ENCODE measurements at places on chromosomes 1 and 21.

DNA sequence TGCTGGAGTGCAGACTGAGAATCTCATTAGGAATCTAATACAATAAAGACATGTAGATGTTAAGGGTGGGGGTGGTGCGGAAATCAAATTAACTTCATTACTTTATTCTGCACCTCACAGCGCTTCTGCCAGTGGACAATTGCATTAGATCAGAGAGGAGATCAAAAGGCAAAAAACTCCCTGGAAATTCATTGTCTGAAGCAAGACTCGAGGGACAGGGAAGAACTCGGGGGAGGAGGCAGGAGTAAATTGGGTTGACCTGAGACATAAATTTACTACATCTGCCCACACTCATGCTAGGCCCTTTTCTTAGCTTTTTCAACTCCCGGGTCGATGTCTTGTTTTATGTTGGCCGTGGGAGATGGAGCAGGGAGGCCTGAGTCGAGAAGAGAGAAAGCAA lies 315.4 kb downstream of the SPATA17 start:
- DNase-seq = no peak

- no peak for DNase-seq
Measured at GRCh38 chr1:26535201-26535600, 5.6 kb downstream of the RPS6KA1 start.

- DNase-seq = no peak
Measured at GRCh38 chr1:19397217-19397945, 85.3 kb downstream of the SLC66A1 start.

- no peak for DNase-seq
Measured at GRCh38 chr1:226625326-226625725, 76.8 kb downstream of the STUM start.

GRCh38 chr1:18882486-18882885 lies 19.9 kb downstream of the ALDH4A1 start:
- DNase-seq = no peak

DNA sequence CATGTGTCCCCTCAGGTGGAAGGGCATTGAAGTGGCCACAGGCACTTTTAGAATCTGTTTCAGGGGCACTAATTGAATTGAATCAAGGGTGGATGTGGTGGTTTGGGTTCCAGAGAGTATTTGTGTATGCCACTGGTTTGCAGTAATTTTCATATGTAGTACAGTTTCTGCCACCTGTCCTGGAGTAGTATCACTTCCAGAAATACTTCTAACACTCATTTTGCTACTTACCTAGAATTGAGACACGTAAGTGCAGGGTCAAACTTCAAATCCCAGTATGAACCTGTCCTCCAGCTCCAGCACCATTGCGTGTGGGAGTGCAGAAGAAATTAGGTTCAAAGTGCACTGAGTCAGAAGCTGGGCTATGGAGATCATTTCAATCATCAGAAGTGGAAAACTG lies 26.8 kb downstream of the RSPH1 start:
- no peak for DNase-seq

DNA sequence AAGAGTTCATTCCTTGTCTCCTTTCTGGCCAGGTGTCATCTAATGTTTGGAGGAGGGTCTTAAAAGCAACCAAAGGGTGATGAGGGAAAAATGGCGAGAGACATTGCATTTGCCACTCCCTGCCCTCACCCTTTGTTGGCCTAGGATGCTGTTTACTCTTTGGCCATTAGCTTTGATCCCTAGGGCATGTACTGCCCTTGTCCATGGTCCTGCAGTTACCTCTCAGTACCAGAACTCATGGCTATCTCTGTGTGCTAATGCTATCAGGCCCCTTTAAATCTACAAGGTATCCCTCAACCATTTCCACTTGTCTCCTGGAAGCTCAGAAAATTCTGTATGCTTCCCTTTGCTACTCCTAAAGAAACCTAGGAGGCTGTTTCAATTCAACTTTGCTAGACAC lies 424.8 kb upstream of the PLXNA2 start:
- DNase-seq = no peak

DNA sequence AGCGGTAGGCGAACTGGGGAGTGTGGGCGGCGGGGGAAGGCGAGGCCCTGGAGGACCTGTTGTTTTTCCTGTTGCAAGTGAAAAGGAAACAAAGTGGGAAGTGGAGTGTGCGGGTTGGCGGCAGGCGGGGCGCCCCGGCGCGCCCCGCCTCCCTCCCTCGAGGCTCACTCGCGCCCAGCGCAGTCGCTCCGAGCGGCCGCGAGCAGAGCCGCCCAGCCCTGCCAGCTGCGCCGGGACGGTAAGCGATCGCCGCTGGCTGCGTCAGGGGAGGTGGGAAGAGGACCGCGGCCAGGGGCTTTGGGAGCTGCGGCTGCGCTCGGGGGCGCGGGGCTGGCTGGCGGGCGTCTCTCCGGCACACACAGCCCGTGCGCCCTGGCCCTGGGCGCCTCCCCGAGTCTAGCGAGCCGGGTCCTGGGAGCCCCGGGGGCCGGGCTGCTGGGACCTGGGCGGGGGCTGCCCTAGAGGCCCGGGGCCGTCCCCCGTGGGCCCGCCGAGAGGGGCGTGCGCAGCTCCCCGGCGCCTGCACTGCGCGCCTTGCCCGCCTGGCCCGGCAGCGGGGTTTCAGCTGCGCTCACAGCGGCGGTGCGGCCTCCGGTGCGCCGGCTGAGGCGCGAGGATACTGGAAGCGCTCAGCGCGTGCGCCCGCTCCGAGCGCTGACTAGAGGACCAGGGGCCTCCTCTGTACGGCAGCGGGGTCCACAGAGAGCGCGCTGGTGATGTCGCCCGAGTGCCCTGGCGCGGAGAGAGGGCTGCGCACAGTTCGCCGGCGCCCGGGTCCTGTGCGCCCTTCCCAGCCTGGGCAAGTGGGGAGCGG lies at the start of gene PIK3CD:
PIK3CD (plus strand) TSS at position 167 of the 814 bp plus-strand sequence. CDS start 58,725 bp downstream, outside the sequence.
- DNase-seq = no peak

DNA sequence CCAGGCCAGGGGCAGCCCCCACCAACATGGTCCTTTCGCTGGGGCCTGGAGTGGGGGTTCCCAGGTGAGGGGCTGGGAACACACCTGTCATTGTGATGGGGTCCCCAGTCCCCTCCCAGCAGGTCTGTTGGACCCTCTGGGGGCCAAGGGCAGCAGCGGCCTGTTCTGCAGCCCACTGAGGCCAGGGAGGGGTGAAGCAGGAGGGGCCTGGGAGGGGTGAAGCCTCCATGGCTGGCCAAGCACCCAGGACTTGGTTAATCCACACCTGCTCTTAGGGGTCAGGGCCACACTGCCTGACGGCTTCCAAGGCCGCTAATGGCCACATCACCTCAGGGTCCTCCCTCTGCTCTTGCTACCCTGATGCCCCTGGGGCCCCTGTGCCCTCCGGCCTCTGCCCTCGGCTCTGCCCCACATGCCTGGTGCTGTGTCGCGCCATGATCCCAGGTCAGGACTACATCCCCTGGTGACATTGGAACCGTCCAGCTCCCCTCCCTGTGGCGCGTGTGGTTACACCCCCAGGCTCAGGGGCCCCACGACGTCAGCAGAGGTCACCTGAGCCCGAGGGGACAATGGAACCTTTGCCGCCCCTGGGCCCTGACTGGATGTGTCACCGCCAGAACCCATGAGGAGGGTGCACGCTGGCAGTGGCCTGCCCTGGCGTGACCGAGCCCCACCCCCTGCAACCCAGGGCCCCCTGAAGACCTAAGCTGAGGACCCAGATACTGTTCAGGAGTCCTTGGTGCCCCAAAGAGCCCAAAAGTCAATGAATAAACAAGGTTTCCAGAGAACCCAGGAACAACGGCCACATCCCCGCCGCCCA lies 7.0 kb downstream of the TNFRSF18 start:
- no peak for DNase-seq

GRCh38 chr1:184158896-184159681 lies 107.6 kb downstream of the TSEN15 start:
- DNase-seq = no peak

DNA sequence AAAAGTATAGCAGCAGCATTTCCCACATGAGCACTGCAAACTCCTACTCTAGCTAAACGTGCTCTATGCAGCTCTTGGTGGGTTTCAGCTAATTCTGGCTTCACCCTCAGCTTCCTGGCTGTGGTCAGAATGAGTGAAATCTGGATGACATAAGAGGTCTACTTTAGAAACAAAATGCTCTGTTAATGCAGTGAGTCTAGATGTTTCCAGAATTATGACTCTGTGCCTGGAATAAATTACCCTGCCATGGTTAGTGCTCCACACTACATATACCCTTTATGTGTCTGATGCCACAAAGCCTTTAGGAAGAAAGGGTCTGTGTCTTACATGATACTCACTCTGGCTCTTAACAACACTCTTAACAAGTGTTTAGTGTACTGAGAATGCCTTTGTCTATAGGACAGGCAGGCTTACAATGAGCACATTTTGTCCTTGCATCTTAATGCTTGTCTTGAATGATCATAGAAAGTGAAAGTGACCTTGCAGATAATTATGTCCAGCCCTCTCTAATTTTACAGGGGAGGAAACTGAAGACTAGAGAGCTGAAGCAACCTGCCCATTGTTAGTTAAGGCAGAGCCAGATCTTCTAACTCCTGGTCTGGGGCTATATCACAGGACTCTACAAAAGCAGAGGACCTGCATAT lies 9.2 kb downstream of the S100A10 start:
- no peak for DNase-seq

- DNase-seq = no peak
Measured at GRCh38 chr1:198883184-198883583, 244.3 kb downstream of the PTPRC start.

DNA sequence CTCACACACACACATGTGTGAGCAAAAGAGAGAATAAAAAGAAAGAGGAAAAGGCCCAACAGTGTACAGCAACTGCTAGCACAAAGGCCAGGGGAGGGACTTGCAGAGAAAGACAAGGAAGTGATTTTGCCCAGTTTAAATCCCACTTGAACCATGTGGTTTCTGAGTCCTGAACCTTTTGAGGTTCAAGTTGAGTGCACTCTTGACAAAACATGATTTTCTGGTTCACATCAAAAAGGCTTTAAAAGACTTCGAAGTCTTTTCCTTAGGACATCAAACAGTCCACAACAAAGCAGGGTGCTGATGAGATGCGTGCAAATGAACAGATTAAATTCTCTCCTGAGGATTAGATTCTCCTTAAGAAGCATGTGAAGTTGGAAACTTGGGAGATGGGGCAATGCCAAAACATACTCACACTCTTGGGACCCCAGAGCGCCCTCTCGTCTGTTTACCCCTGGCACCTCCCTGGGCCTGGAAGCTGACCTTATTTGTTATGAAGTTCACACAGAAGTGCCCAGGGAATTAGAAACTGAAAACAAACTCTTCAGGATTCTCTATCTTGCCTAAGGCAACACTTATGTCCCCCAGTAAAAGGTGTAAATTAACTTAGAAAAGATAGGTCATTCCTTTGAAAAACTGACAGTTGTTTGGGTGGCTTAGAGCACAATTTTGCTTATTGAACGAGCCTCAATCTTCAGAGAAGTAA lies 31.5 kb downstream of the RNF220 start:
- no peak for DNase-seq

DNA sequence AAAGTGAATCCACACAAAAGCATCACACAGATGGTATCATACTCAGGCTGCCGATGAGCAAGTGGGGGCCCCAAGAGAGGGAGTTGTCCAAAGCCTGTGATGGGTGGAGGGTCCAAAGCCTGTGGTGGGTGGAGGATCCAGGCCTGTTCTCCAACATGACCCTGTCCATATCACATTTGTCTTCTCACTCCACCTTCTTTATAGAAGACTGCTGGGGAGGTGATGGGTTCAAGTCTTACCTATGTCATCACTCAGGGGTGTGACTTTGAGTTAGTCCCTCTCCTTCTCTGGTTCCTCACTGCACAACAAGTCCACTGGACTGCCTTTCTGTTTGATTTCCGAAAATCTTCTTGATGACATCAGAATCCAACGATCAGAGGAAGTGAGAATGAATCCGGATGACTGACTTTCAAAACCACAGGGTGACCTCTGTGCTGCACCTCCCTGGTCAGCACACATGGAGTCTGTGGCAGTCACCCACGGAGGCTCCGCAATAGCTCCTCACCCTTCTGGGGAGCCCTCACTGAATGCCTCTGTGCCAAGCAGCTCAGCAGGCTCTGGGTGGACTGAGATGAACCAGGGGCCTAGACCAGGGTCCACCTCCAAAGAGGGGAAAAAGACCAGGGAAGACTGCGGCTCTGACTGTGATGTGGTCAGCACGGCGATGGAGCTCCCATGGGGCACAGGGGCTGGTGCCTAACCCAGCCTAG lies 166.8 kb downstream of the HIVEP3 start:
- no peak for DNase-seq

DNA sequence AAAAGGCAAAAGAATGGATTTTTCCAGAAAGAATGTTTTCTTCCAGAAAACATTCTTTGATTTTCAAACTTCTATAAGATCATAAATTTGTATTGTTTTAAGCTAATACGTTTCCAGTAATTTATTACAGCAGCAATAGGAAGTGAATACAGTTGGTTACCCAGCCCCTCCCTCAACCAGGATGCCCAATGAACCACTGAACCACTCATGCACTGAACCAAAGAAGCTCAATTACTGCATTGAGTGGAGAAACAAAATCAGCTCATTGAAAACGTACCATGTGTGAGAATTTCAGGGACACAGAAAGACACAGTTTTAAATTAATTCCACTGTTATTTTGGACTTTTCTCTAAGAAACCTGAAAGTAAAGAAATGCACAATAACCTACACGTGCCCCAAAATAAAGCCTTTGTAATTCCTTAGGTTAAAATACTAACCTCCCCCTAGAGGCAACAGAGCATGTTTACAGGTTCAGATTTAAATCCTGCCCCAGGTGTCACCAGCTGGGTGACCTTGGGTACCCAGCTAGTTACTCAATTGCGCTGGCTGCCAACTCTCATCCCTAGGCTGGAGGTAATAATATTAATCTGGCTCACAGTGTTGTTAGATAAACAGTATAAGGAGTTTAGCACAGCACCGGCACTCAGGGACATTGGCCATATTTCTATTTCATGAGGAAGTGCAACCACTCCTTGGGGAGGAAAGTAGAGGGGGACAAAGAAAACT lies 111.7 kb downstream of the NMNAT2 start:
- DNase-seq = no peak

- DNase-seq = peak; percentile 89
Measured at GRCh38 chr1:222589462-222590302, at the start of gene TAF1A. Gene TAF1A (minus strand): TSS chr1:222589933.

- no peak for DNase-seq
Measured at GRCh38 chr1:46539972-46540371, 11.5 kb downstream of the KNCN start.

- peak; percentile 18 for DNase-seq
Measured at GRCh38 chr1:23585321-23586022, 26.2 kb upstream of the ID3 start.

All from Caco-2 (cell line).